ENCODE measurements at places on chromosomes 7 and 10. TPM values are rescaled to one million over a fixed set of nuclear protein-coding genes. Genes with fewer than 3 reads are reported as not detected.
A peak's percentile ranks its signal among the peaks of the same experiment; 100 is the strongest.

GRCh38 chr7:30925117-30925516 lies 13.5 kb downstream of the AQP1 start:
- no peak for DNase-seq

GRCh38 chr10:110528224-110528996 lies 30.7 kb downstream of the DUSP5 start:
- DNase-seq, result no peak

DNA sequence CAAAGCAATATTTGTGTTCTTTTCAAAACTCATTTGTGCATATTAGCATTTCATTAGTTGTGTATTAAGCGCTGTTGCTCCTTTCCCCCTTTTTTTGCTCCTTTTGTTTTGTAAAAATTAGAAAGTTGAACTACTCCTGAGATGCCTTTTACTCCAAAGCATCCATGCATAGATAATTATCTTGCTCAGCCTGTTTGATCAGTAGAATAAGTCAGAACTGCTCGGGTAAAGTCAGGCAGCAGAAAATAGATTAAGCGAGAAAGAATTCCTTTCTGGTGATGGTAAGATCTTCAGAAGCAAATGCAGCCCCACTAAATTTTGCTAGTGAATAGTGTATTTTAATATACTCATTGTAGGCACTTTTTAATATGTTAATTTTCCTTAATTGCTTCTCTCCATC lies 227.1 kb downstream of the TEX36 start:
- no peak for DNase-seq

DNA sequence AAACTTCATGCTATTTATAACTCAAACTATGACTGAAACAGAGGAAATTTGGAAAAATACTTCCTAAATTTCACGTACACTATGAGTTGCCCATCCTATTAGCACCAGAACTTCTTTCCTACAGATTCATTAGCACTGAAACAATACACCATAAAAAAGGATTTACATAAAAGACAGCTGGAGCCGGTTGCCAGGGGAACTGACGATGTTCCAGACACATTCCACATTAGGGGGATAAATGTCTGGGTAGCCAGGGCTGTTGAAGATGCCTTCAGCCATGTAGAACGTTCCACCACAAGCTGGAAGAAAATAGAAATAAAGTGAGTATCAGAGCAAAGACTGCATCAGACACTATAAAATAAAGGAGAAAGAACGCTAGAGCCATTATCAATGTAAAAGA lies 129.8 kb upstream of the RSU1 start:
- DNase-seq, result no peak

GRCh38 chr7:41024126-41024525 lies 678.8 kb downstream of the INHBA start:
- DNase-seq, result no peak

DNA sequence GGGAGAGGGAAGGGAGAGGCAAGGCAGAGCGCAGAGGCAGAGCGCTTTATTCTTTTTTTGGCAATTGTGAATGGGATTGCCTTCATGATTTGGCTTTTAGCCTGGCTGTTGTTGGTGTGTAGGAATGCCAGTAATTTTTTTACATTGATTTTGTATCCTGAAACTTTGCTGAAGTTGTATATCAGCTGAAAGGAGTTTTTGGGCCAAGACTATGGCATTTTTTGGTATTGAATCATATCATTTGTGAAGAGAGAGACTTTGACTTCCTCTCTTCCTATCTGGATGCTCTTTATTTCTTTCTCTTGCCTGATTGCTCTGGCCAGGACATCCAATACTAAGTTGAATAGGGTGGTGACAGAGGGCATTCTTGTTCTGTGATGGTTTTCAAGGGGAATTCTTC lies 291.3 kb downstream of the REEP3 start:
- no peak for DNase-seq

GRCh38 chr10:26323219-26323618 lies 106.6 kb downstream of the GAD2 start:
- no peak for DNase-seq

DDC gene
- not detected for total RNA-seq

- DNase-seq, result no peak
These were observed 23.4 kb downstream of the UROS start for GRCh38 chr10:125799451-125800182.

ADCY1 gene
- total RNA-seq, result 5.0 TPM

DNA sequence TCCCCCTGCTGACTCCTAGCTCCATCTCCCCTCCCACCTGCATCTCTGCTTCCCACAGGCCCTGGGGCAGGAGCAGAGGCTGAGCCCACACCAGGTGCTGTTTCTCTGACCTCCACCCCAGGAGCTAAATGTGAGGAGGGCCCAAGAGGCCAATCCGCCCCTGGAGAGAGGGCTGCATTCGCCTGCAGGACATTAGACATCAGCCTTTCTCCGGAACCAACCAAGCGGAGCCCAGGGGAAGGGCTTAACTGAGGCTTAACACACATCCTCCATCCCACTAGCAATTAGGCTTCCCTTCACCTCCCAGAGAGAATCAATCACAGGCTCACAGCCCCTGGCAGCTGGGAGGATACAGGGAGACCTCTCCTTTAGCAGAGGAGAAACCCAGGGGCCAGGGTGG lies 50.5 kb downstream of the SH3PXD2A start:
- DNase-seq, result no peak

DNA sequence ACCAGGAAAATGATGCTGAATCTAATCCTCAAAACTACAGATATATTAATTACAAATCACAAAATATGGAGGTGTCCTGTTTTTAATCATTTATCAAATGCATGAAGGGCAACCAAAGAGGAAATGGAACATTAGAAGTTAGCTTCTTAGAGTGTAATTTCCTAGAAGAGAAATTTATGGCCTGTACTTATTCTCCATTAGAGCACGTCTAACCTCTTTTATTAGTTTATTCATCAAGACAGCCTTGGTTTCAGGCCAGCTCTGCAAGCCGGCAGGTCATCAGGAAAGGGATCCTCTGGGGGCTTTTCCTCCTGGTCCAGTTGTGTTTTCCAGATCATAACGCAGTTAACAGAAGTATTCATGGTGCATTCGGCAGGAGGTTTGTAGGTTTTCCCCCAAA lies 517.6 kb downstream of the KCNMA1 start:
- DNase-seq, result no peak

- DNase-seq, result no peak
These were observed 109.2 kb downstream of the PTPN20 start for GRCh38 chr10:47020471-47020870.

DNA sequence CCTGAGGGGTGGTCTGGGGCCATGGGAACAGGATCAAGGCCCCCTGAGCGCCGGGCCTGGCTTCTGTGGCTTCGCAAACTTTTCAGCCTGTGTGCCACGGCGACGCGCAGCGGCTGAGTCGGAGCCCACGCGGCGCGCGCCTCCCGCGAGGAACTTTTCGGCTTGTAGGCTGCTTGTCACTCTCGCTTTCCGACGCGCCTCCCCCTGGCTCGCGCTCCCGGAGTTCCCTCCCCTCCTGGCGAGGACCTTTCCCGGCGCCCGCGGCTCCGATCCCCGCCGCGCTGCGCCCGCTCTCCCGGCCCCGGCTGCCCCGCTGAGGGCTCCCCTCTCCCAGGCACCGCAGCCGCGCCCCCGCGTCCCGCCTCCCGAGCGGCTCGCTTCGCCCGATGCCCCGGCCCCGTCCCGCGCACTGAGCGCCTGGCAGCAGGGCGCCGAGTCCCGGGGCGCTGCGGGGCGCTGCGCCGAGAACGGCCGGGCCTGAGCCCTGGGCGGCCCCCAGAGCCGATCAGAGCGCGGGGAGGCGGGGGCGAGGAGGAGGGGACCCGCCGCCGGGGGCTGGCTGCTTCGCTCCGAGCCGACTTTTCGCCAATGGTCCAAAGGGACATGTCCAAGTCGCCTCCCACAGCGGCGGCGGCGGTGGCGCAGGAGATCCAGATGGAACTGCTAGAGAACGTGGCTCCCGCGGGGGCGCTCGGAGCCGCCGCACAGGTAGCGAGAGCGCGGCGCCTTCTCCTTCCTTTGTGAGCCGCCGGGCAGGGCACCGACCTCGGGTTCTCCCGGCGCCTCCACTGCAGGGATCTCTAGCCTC lies at the start of gene CACNB2:
Gene CACNB2 (plus strand): TSS at position 276 of the 808 bp plus-strand sequence.
- DNase-seq, result peak; percentile 82

GRCh38 chr10:43781480-43782361 lies 133.0 kb upstream of the ZNF32 start:
- DNase-seq, result no peak

SSMEM1 gene
- total RNA-seq, result not detected

- DNase-seq, result no peak
These were observed 337.7 kb downstream of the GATA3 start for GRCh38 chr10:8392216-8392615.

- no peak for DNase-seq
These were observed 12.3 kb upstream of the MRPS33 start for GRCh38 chr7:141027043-141027442.

DNA sequence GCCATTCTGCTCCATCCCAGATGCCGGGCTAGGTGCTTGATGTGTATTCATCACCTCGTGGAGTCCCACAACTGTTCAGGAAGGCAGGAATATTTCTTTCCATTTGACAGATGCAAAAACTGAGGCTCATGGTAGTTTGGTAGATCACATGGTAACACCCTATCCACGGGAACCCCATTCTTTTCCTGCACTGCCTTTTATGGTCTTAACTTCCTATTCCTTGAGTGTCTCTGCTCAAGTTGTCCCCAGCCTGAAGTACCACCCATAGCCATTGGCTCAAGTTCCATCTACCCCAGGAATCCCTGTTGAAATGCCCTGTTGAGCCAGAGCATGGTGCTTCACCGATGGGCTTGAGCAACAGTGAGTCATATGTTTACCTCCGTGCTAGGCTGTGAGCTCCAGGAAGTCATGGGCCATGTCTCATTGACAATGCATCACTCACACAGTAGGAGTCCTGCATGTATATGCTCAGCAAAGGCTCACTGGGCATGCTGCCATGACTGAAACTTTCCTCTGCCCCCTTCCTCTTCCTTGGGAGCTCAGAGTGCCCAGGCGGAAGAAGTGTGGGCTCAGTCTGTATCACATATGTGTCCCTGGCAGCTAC lies 71.7 kb upstream of the ADAM12 start:
- no peak for DNase-seq

DNA sequence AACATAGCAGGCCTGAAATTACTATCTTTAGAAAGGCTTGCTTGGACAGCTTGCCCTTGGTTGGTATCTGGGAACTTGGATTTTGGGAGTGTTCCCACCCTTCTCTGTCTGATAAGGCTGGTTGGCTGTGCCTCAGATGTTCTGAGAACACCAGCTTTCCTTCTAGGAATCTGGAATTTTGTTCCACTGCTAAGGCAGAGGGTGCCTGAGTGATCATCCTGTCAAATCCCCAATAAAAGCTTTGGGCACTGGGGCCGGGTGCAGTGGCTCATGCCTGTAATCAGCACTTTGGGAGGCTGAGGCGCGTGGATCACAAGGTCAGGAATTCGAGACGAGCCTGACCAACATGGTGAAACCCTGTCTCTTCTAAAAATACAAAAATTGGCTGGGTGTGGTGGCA lies 5.0 kb downstream of the TRUB1 start:
- DNase-seq, result peak; percentile 50
